ENCODE measurements at places on chromosomes 12 and 14.

- peak; percentile 63 for DNase-seq
These were observed 60.3 kb downstream of the KLRG1 start for GRCh38 chr12:9049520-9050133.

DNA sequence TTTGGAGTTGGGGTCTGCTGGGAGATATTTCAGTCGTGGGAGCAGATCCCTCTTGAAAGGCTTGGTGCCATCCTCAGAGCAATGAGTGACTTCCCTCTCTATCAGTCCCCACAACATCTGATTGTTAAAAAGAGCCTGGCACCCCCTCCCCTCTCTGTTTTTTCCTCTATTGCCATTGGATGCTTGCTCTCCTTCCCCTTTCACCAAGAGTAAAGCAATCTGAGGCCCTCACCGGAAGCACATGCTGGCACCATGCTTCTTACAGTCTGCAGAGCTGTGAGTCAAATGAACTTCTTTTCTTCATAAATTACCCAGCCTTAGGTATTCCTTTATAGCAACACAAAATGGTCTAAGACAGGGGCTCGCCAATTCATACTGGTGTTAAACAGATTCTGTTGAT, 99.1 kb upstream of the CCND2 start:
- no peak for DNase-seq

DNA sequence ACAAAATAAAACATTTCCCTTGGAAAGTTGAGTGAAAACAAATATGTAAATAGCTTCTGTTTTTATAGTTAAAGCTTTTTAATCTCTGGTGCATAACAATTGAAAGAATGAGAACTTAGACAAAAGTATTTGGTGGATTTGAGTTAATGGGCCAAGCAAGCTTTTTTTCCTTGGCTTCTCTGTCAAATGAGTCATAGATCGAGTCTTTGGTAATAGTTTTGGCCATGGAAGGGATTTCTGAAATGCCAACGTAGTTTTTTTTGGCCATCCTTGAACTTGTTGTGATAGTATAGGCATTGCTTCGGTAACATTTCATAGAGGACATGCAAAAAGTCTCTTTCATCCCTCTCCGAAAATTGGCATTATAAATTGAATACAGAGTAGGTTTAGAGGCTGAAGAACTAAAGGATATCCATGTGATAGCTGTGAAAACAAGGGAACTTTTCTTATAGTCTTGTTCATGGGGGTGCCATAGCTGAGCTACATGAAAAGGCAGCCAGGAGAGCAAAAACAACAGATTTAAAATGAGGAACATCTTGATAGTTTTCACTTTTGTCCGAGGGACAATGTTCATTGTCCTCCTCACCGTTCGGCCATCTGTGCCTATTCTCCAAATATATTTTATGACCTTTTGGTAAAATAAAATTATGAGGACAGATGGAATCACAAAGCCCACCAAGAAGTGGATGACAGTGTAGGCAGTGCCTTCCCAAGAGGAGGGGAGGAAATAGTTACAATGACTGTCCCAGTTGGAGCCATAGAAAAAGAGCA, 34.7 kb downstream of the GPR19 start:
- DNase-seq = no peak

DNA sequence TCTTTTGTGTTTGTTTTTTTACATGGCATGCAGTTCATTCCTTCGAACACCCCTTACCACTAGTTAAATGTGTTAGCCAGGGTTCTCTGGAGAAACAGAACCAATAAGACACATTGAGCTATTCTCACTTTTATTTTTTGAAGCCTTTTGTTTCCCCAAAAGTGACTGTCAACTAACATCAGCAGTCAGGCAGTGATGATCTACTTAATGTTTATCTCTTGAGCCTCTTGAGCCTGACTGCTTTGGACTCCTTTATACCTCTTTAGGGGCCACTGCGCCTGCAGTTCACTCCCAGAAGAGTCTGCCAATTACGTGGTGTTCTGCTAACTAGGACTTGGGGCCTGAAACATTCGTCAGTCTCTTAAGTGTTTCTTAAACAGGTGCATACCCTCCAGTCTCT, 163.7 kb upstream of the FLRT2 start:
- DNase-seq = no peak

GRCh38 chr14:71703477-71703876, 228.8 kb upstream of the RGS6 start:
- peak; percentile 84 for DNase-seq

- no peak for DNase-seq
These were observed 35.4 kb downstream of the DLK1 start for GRCh38 chr14:100762089-100762515.

GRCh38 chr14:95206534-95206933, 49.2 kb upstream of the DICER1 start:
- DNase-seq = no peak

- DNase-seq = peak; percentile 77
These were observed 1.4 kb downstream of the SIX1 start for GRCh38 chr14:60647837-60648248.

Measured in muscle of back (tissue), 13 donors.